ENCODE measurements at places on chromosomes 2 and 18. TPM values are rescaled to one million over a fixed set of nuclear protein-coding genes. Genes with fewer than 3 reads are reported as not detected.

GRCh38 chr2:64853894-64854293 is 135.3 kb upstream of the SLC1A4 start:
- no peak for ATAC-seq

DNA sequence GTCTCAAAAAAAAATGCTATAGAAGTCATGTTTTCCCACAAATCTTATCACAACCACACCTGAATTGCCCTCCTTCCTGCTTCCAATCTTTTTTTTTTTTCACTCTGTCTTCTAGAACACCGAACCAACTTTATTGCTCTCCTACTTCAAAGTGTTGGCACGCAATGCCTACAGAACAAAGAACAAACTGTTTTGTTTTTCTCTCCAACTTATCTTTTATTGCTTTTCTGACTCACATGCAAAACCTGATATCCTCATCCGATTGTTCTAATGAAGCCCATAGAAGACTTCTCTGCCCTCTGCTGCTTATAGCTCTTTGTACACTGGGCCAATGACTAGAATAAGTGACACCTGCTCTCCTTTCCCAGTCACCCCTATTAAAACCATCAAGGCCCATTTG is 602.8 kb downstream of the EPHA4 start:
- no peak for ATAC-seq

SERPINB13 gene
- 0.53 TPM for total RNA-seq

MOGAT1 gene
- total RNA-seq: not detected

FOXI3 gene
- total RNA-seq: 0.22 TPM

OR6B2 gene
- not detected for total RNA-seq

All from motor neuron (in vitro differentiated cells).